Stromal cell of bone marrow (primary cell): ENCODE measurements at places on chromosomes 2 and 18.
A peak's percentile ranks its signal among the peaks of the same experiment; 100 is the strongest.

GRCh38 chr2:157894694-157895435 lies 18.7 kb upstream of the ACVR1 start:
- peak; percentile 66 for DNase-seq

DNA sequence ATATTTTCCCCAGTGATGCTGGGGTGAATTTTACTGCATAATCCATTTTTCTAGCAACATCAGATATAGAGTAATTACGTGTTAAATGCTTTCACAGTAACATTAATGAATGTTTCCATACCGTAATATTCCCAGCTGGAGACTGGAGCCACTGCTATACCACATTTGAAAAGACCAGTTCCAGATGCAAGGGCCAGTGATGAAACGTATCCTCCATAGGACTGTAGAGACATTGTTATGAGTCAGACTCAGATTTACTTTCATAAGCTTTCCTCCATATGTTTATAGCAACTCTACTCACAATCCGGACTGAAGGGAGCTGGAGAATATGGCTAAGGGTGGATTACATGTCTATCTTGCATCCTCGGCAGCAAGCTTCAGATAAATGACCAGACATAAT lies 22.7 kb upstream of the GCG start:
- DNase-seq, result no peak

GRCh38 chr18:74818516-74819175 lies 221.0 kb downstream of the ZNF407 start:
- no peak for DNase-seq

- no peak for DNase-seq
These were observed 279.8 kb upstream of the FANCL start for GRCh38 chr2:58520903-58521302.

- no peak for DNase-seq
These were observed 3.7 kb upstream of the EMX1 start for GRCh38 chr2:72913486-72914205.

DNA sequence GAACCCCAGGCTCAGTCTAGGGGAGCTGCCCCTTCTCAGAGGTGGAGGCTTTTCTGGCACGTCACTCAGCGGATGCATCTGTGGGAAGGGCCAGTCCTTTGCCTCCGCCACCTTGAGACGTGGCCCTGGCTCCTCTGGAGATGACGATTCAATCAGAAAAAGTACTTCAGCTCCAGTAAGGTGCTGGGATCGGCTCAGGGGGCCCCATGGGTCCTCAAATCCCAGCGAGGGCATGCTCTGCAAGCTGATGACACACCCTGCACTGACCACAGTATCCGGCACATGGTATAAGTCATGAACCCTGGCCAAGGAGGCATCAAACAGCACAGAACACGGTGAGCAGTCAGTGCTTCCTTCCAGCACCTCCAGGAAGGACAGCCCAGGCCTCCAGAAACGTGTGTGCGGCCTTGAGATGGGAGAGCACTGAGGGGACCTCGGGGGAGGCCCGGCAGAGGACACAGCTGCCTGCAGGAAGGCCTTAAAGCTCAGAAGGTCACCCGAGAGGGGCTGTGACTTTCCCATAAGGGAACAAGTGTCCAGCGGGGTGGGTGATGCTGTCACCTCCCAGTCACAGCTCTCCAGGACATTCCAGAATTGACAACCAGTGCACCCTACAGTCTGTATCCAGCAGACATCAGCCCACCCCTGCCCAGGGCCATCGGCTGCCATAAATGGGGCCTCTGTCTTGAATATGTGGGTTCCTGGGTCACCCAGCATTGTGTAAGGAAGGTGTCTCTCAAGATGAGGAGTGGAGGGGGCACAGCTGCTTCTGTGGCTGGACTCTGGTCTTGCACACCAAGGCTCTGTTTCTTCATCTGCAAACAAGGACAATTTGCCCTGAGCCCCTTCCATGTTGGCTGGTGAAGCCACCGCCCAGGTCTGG lies 205.8 kb downstream of the NDUFA10 start:
- DNase-seq, result no peak

DNA sequence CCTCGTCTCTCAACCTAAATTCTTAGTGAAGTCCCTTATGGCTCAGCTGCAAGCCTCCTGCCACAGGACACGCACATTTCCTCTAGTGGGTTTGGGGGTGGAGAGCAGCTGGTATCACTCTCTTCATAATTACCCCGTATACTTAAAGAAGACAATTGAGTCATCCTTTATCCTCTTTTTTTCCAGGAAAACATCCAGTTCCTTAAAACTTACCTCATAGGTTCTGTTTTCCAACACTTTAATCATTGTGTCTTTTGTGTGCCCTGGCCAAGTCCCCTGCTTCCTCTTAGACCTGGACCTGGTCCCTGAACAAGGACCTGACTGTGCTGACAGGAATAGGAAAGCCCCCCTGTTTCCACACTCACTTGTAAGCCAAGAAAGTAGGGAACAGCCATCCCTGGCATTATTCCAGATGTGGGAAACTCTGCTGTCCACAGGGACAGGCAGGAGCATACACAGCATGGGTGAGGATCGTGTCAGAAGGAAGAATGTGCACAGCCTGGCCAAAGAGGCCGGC lies 42.3 kb upstream of the MYO1B start:
- DNase-seq, result peak; percentile 37

GRCh38 chr2:219722276-219722879 lies 94.9 kb downstream of the SLC4A3 start:
- DNase-seq, result no peak

DNA sequence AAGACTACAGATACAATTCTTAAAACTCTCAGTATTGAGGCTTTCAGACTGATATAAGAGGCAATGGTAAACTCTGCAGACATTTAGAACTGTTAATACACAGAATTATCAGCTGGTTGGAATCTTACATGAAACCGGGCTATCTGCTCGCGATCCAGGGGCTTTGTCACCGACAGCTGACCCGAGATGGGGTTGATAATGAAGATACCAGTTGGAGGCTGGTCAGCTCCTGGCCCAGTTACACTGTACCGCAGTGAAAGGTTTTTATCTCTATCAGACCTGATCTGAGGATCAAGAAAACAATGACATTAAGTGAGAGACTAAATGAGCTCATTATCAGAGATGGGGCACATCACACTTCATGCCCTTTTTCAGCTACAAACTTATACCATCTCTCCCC lies 167.3 kb downstream of the CDH2 start:
- DNase-seq, result no peak

GRCh38 chr2:240705204-240705791 lies 13.6 kb downstream of the AQP12A start:
- DNase-seq, result no peak

GRCh38 chr2:85850451-85850850 lies 38.3 kb downstream of the ST3GAL5 start:
- no peak for DNase-seq

GRCh38 chr2:167271932-167272331 lies 383.7 kb downstream of the XIRP2 start:
- DNase-seq, result no peak

- DNase-seq, result no peak
These were observed 3.2 kb downstream of the CRACDL start for GRCh38 chr2:98932778-98933343.

- DNase-seq, result no peak
These were observed 27.9 kb downstream of the GLS start for GRCh38 chr2:190908532-190908931.

GRCh38 chr2:42769583-42770287 lies 5.8 kb upstream of the OXER1 start:
- no peak for DNase-seq

- peak; percentile 35 for DNase-seq
These were observed 142.9 kb upstream of the NXPH2 start for GRCh38 chr2:138922973-138923563.

DNA sequence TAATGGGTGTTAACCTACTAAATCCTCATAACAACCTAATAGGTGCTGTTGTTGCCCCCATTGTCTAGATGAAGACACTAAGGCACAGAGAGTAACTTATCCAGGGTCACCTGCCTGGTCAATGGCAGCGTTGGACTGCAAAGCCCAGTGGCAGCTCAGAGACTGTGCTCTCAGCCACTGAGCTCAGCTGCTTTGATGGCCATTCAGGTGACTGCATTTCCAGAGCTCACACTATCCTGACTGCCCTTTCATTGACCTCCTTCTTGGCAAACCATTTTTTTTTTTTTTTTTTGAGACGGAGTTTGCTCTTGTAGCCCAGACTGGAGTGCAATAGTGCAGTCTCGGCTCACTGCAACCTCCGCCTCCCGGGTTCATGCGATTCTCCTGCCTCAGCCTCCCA lies 115.2 kb downstream of the MAPK4 start:
- DNase-seq, result no peak

DNA sequence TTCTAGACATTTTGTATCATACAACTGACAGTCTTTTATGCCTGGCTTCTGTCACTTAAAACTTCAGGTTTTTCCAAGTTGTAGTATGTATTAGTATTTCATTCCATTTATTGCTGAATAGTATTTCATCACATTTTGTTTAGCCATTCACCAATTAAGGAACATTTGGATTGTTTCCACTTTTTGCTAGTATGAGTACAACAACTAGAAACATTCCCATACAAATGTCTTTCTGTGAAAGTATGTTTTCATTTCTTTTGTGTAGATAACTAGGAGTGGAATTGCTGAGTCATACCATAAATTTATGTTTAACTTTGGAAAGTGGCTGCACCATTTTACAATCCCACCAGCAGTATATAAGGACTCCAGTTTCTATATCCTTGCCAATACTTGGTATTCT lies 135.9 kb downstream of the ATAD2B start:
- peak; percentile 71 for DNase-seq

- no peak for DNase-seq
These were observed 176.1 kb downstream of the INSIG2 start for GRCh38 chr2:118264232-118264990.

DNA sequence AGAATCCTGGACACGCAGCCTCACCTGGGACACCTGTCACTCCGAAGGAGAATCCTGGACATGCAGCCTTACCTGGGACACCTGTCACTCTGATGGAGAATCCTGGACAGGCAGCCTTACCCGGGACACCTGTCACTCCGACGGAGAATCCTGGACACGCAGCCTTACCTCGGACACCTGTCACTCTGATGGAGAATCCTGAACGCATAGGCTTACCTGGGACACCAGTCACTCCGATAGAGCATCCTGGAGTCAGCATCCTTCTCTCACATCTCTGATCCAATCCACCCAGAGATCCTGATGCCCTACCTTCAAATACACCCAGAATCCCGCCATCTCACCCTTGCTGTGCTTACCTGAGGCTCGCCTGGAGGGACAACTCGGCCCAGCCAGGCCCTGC lies 154.9 kb downstream of the NDUFA10 start:
- DNase-seq, result no peak

DNA sequence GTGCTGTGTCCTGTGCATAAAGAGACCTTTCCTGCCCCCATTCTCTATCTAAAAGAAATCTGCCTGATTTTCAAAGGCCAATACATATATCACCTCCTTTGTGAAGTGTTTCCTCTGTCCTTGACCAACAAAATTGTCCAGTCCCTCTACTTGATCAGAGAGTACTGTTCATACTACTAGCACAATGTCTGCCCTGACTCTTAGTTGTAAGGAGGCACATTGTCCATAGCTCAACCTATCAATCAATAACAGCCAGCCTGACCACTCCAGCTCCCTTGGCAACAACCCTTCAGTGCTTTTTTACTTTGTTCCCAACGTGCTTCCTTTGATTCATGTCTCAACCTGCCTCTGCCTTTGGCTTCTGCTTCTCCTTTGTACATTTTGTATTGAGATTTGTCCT lies 398.9 kb downstream of the TRIB2 start:
- DNase-seq, result no peak

GRCh38 chr18:59729781-59730180 lies 32.6 kb upstream of the CCBE1 start:
- no peak for DNase-seq

- DNase-seq, result no peak
These were observed 137.8 kb downstream of the BCL2 start for GRCh38 chr18:63181706-63182309.

DNA sequence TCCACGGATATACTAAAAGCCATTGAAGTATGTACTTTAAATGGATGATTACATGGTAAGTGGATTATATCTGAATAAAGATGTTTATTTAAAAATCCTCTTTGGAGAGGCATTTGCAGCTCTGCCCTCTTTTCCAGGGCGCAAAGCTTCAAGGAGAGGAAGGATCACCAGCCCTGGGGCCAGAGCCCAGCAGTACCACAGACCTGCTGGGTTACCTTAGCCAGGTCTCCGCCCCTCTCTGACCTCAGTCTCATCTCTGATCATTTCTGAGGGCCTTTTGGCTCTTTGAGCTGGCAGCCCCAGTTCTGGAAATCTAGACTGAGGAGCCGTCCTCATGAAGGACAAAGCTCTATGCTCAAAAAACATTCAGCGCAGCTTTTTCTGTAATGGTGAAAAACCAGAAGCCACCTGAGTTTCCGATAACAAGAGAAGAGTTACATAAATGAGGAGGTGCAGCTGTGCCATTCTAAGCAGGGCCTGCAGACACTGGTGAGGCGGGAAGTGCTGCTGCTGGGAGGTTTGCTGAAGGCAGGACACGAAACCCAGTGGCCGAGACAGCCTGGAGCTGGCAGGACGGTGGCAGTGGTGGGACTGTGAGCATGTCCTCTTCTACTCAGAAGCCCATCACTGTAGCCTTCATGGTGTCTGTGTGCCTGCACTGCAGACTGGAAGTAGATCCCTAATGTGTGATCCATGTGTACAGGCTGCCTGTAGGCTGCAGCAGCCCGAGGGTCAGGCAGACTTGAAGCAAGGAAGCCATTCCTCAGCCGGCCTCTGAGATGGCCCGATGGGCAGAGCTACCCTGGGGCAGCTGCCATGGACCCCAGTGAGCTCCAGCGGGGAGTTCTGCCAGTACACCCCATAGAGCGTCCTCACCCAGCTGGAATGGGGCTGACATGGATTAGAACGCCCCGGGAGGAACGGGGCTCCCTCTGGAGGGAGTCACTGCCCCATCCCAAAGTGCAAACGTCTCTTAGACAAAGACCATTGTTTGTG lies 27.7 kb downstream of the ADRA2B start:
- DNase-seq, result no peak
